ENCODE measurements at places on chromosomes 2 and 18.

DNA sequence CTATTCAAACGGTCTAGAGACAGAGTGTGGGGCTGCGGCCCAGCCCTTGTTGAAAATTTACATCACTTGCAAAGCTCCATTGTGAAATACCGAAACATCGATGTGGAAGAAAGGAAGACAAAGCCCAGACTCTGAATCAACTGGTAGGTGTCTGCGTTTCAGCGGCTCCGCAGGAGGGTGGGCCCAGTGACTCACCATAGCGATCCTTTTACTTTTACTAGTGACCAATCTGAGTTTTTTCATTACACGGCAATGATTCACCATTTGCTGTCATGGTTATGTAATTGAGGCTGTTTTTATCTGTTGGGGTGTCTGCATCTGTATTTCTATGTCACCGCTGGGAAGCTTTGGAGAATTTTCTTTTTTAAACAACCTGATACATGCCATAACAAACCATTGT is 66.6 kb upstream of the ODC1 start:
- no peak for DNase-seq

DNA sequence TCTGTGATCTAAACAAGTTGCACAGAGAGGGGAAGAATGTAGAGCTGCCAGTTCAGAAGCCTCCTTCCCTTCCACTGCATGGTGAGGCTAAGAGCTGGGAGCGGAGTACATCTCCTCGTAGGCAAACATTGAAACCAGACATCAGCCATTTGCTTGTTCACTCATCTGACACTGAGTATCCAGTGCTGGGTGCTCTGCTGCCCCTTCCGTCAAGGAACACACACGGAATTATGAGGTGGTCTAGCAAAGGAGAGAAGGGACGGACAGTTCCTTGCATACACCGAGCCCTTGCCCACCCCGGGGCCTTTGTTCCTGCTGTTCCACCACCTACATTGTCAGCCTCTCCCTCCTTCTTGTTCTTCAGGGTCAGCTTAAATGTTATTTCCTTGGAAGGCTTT is 44.6 kb downstream of the SLC4A1AP start:
- no peak for DNase-seq

- no peak for DNase-seq
Measured at GRCh38 chr2:138712212-138712979, 67.8 kb downstream of the NXPH2 start.

DNA sequence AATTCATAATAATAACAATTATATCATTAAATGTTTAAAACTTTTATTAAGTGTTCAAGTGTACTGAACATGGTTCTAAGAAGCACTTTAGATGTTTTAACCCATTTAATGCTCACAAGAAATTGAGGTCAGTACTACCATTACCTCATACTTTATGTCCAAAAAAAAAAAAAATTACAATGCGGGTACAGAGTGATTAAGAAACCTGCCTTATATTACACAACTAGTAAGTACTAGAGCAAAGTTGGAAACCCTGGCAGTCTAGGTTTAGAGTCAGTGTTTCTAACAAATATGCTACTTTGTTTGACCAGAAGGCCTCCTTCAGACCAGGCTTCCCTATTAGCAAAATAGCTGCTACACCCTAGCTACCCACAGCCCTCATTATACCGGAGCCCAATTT is 28.5 kb downstream of the PLEKHM3 start:
- DNase-seq = no peak

- DNase-seq = no peak
Measured at GRCh38 chr2:181900007-181900651, 8.6 kb downstream of the ITPRID2 start.

- no peak for DNase-seq
Measured at GRCh38 chr2:115763601-115764000, 1321.2 kb downstream of the DPP10 start.

Measured in T-helper 22 cell (primary cell).